ENCODE measurements at places on chromosomes 5 and 9. TPM values are rescaled to one million over a fixed set of nuclear protein-coding genes. Genes with fewer than 3 reads are reported as not detected.

SPATA31C1 gene
- not detected for total RNA-seq

DNA sequence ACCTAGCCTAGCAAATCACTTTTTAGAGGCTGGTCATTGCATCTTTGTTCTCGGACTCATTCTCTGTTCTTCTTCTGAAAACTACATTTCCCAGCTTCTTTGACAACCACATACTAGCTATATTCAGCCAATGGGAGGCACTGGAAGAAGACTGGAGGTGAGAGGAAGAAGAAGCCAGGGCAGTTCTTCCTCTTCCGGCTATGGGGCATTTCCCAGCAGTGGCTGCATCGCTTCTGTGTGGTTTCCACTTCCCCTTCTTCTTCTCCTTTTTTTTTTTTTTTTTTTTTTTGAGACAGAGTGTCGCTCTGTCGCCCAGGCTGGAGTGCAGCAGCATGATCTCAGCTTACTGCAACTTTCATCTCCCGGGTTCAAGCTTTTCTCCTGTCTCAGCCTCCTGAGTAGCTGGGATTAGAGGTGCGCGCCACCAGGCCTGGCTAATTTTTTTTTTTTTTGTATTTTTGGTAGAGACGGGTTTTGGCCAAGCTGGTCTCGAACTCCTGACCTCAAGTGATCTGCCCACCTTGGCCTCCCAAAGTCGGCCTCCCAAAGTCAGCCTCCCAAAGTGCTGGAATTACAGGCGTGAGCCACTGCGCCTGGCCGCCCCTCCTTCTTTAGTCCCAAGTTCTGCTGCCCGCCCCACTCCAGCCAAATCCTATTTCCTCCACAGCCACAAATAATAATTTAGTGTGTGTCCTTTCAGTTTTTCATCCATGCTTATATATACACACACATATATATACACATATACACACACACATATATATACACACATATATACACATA lies 6.9 kb upstream of the UBAP1 start:
- peak; percentile 33 for DNase-seq

DNA sequence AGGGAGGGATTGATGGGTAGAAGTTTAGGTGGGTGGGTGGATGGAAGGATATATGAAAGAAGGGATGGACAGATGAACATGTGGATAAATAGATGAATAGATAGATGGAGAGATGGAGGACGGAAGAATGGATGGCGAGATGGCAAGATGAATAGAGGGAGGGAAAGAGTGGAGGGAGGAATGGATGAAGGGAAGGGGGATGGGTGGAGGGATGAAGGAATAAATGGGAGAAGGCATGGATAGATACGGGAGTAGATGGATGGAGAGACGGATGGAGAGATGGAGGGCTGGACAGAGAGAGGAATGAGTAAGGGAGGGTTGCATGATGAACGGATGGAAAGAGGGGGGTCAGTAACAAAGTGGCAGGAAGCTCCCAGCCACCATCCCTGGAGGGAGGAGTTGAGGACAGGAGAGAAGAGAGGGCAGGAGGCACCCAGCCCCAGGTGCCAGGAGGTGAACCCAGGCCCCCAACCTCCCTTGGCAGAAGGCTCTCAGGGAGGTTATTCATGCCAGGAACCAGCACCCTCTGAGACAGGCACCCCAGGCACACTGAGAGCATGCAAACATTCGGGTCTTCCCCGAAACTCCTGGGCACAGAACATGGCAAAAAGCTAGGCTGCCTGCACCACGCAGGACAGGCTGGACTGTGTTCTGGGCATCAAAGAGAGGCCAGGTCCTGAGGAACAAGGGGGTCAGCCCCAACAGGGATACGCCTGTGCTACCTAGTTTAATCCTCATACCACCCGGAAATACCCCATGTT lies 9.1 kb downstream of the SARDH start:
- DNase-seq, result no peak

DMRT2 gene
- total RNA-seq, result not detected

C1QTNF2 gene
- not detected for total RNA-seq

DNA sequence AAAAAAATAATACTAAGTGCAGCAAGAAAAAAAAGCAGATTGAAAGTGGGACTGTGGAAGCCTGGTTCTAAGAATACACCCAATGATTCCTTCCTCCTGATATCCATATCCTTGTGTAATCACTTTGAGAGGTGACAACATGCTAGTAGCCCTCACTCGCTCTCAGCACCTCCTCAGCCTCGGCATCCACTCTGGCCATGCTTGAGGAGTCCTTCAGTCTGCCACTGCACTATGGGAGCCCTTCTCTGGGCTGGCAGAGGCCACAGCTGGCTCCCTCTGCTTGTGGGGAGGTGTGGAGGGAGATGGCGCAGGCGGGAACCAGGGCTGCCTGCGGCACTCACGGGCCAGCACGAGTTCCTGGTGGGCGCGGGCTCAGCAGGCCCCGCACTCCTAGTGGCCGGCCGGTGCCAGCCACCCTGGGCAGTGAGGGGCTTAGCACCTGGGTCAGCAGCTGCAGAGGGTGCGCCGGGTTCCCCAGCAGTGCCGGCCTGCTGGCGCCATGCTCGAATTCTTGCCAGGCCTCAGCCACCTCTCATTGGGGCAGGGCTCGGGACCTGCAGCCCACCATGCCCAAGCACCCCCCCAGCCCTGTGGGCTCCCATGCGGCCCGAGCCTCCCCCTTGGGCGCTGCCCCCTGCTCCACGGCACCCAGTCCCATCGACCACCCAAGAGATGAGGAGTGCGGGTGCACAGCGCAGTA lies 24.5 kb upstream of the SELENOP start:
- DNase-seq, result no peak

CDKN2A gene
- 4.4 TPM for total RNA-seq

- DNase-seq, result peak; percentile 80
These were observed 10.0 kb downstream of the S1PR3 start for GRCh38 chr9:89000973-89001916.

HRCT1 gene
- total RNA-seq, result not detected

GRCh38 chr5:149834246-149834855 lies 104.2 kb downstream of the PPARGC1B start:
- DNase-seq, result peak; percentile 28

- no peak for DNase-seq
These were observed 1164.5 kb downstream of the CDH12 start for GRCh38 chr5:21688655-21689054.

SLC35D2 gene
- total RNA-seq, result 20.0 TPM

GRCh38 chr5:54243483-54244080 lies 66.8 kb downstream of the ARL15 start:
- no peak for DNase-seq

C1QTNF3 gene
- 10.6 TPM for total RNA-seq

GRCh38 chr9:90086101-90086511 lies 481.3 kb downstream of the GADD45G start:
- no peak for DNase-seq

C6 gene
- not detected for total RNA-seq

All from T-cell (primary cell).